NCI-H1694 treated with DMSO at 0.1 percent for 48 hours (cell line): ENCODE measurements at places on chromosomes 1 and 21.
A peak's percentile ranks its signal among the peaks of the same experiment; 100 is the strongest.

DNA sequence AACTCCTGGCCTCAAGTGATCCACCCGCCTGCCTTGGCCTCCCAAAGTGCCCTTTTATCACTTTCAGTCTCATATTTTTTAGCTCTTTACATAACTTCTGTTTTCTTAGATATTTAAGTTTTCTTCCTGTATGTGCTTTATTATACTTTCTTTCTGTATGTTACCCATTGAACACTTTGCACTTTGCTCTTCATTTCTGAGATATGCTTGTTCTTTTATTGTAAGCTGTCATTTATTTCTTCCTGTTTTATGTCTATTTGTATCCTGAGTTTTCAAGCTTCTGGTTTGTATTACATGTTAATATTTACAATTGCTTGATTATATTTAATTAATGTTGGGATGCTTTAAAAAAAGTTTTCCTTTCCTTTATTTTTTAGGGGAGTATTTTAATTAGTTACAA, 35.7 kb downstream of the ZSCAN20 start:
- DNase-seq, result no peak

DNA sequence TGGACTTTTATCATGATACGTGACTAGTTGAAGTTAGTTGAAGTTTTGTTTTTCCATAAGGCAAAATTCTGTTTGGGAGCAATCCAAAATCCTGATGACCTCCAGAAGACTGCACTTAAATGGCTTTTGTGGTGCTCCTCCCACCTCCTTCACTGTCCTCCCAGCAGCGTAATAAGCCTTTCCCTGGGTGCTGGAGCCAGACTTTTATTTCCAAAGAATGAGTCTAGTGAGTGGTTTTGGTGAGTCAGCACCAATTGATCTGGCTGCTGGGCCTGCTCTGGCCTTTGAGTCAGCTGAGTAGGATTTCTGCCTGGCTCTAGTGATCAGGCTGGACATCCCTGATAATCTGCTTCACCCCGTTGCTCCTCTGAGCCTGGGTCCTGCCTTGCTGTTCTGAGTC, 21.7 kb upstream of the KCND3 start:
- no peak for DNase-seq

- DNase-seq, result no peak
Measured at GRCh38 chr1:60569189-60569588, 495.6 kb upstream of the C1orf87 start.

- no peak for DNase-seq
Measured at GRCh38 chr1:68590473-68590872, 93.6 kb upstream of the DEPDC1 start.

- no peak for DNase-seq
Measured at GRCh38 chr1:22745669-22746585, 35.3 kb downstream of the EPHB2 start.

DNA sequence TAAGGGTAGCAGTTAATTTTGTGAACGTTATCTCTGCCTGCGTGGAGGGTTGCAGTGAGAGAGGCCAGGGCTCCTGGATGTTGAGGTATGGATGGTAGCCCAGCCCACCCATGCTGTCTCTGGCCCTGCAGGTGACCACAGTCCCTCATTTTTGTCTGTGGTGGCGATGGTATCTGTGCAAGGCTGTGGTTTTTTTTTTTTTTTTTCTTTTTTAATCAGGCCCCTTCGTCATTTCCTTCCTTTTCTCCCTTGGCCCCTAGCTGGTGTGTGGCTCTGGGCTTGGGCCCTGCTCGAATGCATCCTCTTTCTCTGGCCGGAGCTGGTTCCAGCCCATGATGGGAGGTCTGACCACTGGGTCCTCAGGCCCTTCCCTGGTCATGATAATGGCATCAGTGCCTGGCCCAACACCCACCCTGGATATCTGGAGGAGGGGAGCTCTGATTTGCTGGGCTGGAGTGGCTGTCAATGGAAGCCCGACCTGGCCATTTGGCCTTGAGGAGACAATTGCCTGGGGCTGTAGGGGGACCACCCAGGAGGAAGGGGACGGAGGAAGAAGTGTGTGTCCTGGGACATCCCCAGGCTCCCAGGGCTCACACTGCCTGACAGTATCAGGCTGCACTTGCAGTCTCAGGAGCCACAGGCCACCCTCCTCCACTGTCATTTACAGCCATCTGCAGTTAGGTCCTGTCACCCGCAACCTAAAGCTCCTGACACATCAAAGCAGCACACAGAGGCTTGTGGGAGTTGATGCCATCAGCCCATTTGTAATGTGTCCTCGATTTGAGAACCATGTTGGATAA, 8.1 kb upstream of the RNF187 start:
- DNase-seq, result no peak

GRCh38 chr1:160630523-160631451, 16.1 kb downstream of the SLAMF1 start:
- DNase-seq, result no peak

DNA sequence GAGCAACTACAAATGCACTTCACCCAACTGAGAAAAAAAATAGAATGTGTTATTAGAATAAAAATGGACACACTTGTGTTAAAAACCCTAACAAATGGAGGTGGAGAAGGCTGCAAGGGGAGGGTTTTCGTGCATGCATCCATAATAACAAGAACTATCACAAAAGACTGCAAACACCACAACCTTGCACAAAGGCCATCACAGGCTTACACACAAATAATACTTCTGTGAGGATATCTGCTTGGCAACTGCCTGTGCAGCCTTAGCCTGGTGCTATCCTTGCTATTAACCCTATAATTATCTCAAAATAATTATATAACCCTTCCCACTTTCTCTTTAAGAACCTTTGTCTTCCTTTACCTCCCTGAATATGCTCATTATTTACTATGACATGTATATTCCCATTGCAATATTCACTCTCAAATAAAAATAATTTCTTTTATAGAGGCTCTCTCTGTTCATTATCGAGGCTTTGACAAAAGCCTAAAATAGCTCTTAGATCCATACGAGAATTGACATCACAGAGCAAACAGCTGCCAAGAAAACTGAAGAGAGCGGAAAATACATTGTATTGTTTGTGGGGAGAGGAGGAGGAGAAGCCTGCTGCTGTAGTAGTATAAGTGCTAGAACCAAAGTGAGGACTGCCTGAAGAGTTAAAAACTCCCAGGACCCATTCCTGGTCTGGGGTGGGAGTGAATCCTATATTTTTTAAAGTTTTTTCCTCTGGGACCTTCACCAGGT, 1768.7 kb downstream of the BRINP3 start:
- no peak for DNase-seq

- no peak for DNase-seq
Measured at GRCh38 chr1:173392895-173393658, 84.1 kb upstream of the PRDX6 start.

- no peak for DNase-seq
Measured at GRCh38 chr1:26583646-26584485, 54.3 kb downstream of the RPS6KA1 start.

DNA sequence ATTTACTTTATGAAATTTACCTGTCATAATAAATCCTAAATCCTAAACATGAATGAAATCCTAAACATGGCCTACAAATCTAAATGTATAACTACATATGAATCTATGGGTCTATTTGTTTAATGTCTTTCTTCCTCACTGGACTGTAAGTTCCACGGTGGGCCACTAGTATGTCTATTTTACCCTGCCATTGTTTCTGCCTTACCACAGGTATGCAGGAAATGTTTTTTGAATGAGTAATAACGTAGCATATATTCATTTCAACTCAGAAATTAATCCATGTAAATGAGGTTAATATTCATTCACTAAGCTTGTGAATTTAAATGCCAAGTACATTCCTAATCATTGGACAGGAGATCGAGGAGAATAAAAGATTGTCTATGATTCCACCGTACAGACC, 35.3 kb downstream of the B3GALNT2 start:
- DNase-seq, result no peak

DNA sequence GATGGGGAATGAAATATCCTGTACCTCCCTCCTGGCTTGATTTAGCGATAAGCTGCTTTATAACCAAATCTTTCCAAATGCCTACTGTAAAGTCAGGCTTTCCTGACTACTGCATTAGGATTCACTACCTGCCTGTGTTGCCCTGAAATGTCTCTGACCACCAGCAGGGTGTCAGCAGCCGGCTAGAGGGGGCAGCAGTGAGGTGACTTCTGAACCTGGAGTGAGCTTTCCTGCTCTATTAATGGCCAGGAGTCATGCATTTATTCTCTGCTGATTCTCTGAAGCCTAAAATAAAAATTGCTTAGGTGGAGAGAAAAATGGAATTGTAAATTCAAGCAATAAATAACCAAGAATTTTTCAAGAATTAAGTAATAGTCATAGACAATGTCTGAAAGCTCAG, 2.5 kb downstream of the BACE2 start:
- DNase-seq, result no peak

DNA sequence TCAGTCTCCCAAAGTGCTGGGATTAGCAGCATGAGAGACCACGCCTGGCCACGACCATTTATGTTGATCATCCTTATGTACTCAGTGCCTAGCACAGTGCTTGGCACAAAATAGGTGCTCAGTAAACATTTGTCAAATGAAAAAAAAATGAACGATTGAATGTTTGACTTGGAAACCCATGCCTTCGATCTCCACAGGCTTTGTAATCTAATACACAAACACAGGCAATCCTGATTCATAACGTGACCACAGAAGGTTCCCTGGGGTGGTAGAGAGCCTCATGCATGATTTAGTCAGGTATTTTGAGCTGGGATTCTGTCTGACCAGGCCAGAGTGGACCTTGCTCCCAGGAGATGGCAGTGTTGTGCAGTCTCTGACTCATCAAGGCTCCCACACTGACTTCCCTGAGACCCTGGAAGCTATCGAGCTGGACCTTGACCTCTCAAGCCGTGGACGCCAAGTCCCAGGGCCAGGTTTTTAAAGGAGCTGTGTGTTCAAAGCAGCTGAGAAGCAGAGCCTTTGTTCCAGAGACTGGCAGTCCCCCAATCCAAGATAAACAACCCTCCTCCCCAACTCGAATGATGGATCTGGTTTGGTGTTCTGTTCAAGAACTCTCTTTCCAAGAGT, 81.1 kb downstream of the PGM1 start:
- peak; percentile 44 for DNase-seq

DNA sequence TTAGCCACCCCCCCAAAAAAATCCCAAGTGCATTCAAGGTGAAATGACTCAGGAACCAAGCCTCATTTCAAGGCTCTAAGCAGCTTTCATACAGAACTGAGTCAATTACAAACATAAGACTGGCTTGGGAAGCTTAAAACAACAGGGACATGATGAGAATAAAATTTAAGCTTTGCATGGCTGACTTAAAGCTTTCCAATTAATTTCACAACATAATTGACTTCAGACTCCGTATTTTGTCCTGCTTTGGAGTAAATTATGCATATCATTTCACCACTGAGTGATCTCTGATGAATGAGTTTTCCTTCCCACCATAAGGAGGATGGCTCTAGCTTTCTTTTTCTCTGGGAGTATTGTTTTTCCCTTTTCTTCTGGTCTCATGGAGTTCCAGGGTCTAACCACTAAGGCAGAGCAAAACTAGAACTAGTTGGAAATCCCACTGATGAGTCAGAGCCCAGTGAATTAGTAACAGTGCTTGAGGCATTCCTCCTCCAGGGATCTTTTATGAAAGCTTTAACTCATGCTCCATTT, 72.8 kb downstream of the XCL2 start:
- DNase-seq, result peak; percentile 27

DNA sequence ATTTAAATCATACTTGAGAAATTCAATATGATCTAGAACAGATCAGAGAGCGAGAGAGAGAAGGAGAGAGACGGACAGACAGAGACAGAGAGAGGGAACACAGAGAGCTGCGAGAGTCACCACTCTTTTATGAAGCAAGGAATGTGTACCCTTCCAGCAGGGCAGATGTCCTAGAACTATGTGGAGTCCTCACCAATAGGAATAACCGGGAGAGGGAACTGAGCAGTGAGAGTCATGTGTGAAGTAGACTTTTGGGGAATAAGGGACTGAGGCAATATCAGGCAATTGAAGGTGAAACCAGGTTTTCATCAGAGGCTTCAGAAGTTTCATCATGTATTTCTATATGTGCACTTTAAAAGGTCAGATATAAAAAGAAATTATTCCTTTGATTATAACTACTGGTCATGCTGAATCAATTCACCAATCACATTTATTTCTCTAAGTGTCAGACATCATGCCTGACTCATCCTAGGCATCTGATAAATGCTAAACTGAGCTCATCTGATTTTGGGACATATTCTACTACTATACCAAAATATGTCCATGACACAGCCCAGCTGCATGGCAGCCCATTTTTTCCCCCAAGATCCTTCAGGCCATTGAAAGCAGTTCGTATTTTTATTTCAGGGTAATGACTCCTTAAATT, 22.4 kb downstream of the VTCN1 start:
- no peak for DNase-seq

DNA sequence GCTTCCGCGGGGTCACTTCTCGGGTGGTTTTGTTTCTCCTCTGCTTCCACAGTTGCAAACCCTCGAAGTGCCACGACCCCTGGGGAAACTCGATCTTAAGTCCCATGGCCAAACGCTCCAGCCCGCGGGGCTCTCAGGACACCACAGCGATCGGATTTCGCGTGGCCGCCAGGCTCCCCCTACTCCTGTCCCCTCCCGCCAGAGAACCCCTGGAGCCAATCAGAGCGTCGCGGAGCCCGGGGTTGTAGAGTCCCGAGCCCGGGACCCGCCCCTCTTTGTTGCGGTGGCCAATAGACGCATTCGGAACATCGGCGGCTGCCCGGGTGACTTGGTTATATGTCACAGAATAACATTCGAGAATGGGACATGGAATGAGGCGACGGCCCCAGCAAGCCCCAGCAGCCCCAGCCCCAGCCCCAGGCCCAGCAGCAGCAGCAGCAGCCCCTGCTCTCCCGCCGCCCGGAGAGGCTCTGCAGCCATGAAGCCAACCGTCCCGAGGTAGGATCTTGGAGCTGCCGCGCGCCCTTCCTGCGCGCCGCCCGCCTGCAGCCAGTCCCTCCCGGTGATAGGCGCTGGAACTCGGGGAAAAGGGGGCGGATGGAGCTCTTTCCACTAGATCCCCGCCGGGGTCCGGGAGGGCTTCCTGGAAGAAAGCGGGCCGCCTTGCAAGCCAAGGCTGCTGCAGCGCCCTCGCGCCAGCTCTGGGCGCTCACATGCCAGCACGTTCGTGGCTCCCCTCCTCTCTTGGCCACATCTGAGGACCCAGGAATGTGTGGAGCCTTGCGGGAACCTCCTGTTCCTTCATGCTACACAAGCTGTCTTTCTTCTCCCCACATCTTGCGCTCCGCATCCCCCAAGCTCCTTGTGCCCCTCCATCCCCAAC, at the start of gene VASH2:
Gene VASH2 (plus strand): TSS at position 299 of the 883 bp plus-strand sequence. CDS start 1,002 bp downstream, outside the sequence.
- peak; percentile 90 for DNase-seq

GRCh38 chr1:186143481-186143880, 231.6 kb downstream of the TPR start:
- DNase-seq, result no peak

- peak; percentile 88 for DNase-seq
Measured at GRCh38 chr1:18341291-18342069, 139.2 kb upstream of the KLHDC7A start.

- no peak for DNase-seq
Measured at GRCh38 chr1:43957407-43958040, 10.8 kb downstream of the IPO13 start.

DNA sequence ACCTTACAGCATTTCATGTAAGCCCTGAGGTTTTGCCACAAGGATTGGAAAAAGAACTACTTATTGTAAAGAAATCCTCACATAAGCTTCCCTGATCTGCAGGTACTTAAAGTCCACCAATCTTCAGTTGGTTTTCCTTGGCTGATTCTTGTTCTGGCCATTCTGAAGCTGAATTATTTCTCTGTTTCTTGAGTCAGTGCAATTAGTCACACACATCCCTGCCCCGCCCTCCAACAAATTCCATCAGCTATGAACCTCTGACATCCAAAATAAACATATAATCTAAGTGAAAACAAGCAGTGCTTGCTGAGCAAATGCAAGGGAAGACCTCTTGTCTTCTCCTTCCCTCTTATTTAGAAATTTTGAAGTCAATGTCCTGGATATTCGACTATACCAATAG, 8.2 kb upstream of the FNDC7 start:
- DNase-seq, result no peak
